A549 treated with GW870086 at 1 μM for 4 hours (cell line): ENCODE measurements at places on chromosomes 12 and 14. TPM values are rescaled to one million over a fixed set of nuclear protein-coding genes. Genes with fewer than 3 reads are reported as not detected.

Gene CNPY2
- total RNA-seq: 115 to 162 TPM (median 149 TPM) in 5 replicates

Gene EPYC
- total RNA-seq: not detected in 5 replicates

Gene RHOJ
- total RNA-seq: not detected in 5 replicates

Gene SCNN1A
- 12.4 to 15.8 TPM (median 13.7 TPM) in 5 replicates for total RNA-seq

Gene OR4N5
- total RNA-seq: not detected in 5 replicates

Gene PTCSC3
- total RNA-seq: not detected in 5 replicates
